Activated CD4-positive, alpha-beta memory T cell treated with anti-CD3 and anti-CD28 coated beads for 36 hours (primary cell): ENCODE measurements at places on chromosomes 1 and 21. TPM values are rescaled to one million over a fixed set of nuclear protein-coding genes. Genes with fewer than 3 reads are reported as not detected.

MEX3A gene
- total RNA-seq: 0.43 TPM

DNA sequence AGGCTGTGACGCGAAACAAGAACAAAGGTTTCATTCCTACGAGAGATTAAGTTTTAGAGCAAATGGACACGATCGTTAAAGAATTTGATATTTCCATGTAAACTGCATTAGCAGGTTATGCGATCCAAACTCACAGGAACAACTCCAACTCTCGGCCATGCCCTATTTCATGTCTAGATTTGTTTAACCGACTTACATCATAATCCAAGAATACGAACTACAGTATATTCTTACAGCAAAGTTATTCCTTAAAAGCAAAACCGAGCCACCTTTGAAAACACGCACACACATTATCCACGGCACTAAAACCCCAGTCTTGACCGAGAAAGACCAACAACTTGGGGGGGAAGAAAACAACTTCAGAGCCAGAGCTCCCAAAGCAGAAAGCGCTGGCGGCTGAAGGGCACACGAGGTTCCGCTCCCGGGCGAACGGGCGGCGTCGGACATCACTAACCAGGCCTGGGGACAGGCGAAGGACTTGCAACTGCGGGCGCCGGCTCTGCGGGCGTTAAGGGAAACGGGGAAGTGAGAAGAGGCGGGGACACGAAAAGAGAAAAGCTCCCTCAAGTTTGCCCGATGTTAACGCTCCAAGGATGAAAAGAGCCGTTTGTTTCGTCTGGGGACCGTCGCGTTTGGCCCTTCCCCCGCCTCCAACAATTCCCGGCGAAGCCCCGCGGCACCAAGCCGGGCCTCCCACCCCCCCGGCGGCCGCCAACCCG, 690 bp downstream of the B3GALNT2 start:
- DNase-seq: peak; percentile 48

GRCh38 chr1:156489166-156489934, 11.2 kb downstream of the MEF2D start:
- peak; percentile 72 for DNase-seq

EDARADD gene
- 4.8 TPM for total RNA-seq

SLC19A2 gene
- 9.4 TPM for total RNA-seq

LORICRIN gene
- total RNA-seq: 0.19 TPM

DNA sequence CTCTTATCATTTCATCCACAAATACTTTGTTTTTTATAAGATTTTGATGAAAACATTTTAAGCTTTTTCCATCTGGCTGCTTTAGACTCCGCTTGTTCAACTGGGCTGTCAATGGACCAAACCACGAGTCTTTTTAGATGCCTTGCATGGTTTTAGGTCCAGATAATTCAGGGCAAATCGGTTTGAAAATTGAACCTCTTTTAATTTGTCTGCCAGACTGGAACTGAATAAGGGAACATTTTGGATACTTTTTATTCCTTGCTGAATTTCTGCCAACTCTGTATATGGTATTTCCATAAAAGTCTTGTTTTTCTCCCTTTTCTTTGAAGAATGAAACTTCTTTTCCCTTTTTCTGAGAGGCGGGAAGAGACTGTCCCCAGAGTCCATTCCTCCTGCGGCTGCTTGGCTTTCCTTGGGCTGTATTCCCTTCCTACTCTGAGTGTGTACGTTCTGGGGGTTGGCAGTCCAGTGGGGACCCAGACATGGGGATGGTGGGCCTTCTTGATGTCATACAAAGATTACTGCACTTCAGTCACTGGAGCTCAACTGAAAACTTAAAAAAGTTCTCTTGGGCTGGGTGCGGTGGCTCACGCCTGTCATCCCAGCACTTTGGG, 46.5 kb upstream of the CNN3 start:
- no peak for DNase-seq

DNA sequence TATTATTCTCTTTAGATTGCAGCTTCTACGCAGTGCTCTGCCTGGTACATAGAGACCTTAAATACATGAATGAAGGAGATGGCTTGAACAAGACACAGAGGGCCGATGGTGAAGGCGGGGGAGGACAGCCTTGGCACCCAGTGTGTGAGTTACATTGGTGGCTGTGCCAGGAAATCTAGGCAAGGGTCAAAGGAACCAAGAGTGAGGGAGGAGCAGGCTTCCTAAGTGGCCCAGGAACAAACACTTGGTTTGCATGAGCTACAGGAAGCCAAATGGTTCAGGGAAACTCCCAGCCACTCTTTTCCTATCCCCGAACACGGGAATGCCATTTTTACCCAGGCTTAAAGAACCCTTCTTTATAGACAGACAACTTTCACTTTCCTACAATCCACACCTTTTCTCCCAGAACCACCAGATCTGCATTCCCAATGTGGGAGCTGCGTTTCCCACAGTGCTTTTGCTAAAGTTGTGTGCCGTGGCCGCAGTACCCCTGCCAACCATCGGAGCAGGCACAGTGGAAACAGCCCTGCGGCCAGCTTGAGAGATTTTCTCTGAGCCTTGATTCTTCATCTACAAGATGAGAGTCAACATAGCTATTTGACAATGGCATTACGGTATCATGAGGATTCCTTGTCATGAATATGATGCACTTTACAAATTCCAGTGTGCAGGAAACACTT, 3.5 kb upstream of the CLEC20A start:
- DNase-seq: no peak

BRDT gene
- not detected for total RNA-seq

TP53BP2 gene
- total RNA-seq: 58.7 TPM

- DNase-seq: no peak
These were observed 12.0 kb upstream of the A3GALT2 start for GRCh38 chr1:33332881-33333280.

DNA sequence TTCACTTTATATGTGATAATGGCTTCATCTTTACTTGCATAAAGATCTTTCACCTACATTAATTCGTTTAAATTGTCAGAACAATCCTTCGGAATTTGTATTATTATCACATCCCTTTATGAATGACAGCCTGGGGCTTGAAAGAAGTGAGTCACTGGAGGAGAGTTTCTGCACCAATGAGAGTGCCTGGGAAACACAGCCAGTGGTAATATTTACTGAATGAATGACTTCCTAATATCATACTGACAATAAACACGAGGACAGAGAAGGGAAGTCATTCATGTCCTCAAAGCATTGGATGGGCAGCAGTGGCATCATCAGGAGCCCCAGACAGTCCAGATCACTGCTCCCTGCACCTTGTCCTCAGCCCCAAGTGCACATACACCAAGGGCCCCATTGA, 40.7 kb upstream of the PDE4B start:
- DNase-seq: no peak

DNA sequence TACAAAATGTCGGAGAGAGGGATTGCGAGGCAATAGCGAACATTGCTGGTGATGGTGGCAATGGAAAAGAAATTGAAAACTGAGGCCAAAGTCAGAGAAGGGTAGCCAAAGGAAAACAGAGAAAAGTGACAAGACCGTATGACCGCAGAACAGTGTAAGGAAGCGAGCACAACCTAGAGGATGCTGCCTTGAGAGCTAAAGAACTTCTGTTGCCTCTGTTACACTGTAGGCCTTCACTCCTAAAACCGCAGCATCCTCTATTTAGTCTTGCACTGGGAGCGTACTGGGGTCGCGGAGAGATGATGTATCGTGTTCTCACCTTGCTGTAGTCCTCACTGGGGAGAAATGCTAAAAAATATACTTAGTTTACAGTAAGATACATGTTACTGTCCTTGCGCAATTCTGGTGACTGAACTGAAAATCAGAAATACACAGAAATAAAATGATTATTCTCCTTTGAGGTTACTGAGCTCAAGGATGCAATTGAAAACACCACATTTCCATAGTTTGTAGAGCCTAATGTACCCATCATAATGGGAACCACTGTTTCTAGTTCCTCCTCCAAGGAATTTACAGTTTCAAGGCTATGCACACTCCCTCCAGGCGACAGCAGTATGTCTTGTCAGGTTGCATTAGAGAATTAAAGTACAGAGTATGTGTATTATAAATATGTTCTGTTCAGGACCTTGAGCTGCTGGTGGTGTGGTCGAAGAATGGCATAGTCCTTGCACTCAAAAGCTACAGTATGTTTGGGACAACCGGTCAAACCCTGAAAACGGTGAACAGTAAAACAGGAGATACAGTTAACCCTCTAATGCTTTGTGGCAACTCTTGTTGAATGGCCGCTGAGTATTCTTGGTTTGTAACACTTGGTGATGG, 1.3 kb downstream of the NEK7 start:
- peak; percentile 51 for DNase-seq

DNA sequence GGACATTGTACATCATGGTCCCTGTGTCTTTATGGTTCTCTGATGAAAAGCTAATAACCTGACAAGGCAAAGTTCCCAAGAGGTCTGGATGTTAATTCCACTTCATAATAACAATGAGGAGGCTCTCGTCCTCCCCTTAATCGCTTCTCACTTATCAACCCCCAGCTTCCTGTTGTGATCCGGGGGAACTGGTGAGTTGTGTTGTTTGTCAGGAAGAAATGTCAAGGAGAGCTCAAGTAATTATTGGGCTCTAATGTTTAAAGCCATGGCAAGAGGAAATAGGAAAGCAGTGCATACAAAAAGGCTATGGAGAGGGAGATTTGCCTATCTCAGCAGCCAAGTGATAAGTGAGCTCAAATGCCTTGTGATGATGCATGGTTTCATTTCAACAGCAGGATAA, 42.8 kb upstream of the RASAL2 start:
- no peak for DNase-seq

DNA sequence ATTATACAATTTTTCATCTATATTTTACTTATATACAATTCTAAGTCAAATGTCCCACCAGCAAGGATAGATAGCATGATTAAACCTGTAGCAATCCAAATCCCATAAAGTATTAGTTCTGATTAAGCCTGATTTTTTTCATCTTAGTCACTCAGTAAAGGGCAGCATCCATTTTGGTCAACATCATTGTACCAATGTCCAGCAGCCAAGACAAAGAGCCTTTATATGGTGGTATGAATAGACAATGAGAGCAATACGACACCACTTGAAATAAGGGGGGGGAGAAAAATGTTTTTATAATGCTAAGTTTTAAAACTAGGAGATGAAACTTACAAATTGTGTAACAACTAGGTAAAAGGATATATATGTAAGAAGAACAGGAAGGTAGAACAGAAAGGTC, 7.4 kb downstream of the ZNF644 start:
- no peak for DNase-seq

APOBEC4 gene
- not detected for total RNA-seq

DNA sequence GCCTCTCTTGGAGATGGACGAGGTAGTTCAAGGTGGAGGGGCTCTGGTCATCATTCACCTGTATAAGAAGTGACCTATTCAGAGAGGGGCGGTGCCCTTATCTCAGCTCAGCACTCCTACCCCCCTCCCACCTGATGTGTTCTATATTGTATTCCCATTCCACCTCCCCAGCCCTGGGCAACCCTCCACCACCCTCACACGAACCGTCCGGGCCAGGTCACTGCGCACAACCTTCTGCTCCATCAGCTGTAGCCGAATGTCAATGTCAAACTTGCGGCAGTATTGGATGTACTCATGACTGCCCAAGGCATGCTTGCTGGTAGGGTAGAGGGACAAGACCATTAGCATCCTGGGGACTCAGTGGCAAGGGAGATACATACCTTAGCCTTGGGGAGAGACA, 34.3 kb downstream of the PIK3C2B start:
- DNase-seq: no peak

DNA sequence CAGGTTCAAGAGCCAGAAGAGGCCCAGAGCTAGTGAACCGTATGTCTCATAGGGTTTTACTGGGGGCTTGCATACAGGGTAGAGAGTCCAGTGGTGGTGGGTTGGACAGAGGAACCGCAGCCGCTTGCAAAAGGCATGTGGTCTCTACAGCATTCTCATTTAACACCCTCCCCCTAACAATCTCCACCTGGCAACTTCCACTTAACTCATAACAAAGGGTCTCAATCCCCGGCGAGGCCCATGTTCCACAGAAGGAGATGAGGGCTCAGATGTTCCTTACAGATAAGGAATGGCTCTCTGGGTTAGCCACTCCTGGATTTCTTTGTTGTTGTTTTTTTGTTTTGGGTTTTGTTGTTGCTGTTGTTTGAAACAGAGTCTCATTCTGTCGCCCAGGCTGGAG, 106.1 kb downstream of the APP start:
- no peak for DNase-seq

GRCh38 chr1:241518476-241519307, 863 bp downstream of the FH start:
- DNase-seq: peak; percentile 37

DNA sequence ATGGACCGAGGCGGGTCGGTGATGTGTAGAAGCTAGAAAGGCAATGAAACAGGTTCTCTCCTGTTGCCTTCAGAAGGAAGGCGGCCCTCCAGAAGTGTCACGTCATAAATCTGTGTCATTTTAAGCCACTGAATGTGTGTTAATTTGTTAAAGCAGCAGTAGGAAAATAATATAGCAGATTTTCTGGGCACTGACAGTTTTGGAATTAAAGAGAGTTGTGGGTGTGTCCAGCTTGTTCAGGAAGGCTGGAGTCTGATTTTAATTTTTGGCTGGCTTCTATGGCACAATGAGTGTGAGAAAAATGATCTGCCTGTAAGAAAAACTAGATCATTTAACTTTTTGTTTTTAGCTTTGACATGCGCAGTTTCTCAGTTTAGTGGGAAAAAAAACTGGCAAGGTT, 177.3 kb downstream of the EDEM3 start:
- DNase-seq: no peak

CNTN2 gene
- not detected for total RNA-seq

DNA sequence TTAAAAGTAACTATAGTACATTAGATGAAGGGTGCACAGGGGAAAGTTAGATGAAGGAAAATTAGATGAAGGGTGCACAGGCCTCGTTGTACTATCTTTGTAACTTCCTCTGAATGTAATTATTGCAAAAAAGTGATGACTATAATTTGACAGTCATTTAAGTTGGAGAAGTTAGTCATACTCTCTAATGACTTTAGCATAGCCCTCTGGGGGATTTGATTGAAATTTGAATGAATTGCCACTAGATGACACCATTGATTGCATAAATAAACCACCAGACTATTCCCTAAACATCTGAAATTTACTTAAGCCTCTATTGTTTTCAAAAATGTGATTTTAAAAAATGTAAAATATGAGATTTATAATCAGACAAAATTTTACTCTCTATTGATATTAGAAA, 102.6 kb downstream of the TPR start:
- no peak for DNase-seq

- no peak for DNase-seq
These were observed 22.6 kb upstream of the SAMD13 start for GRCh38 chr1:84278905-84279304.

GRCh38 chr1:89356658-89357400, 7.0 kb upstream of the GBP6 start:
- no peak for DNase-seq

- DNase-seq: no peak
These were observed 23.2 kb upstream of the SLC30A1 start for GRCh38 chr1:211601982-211602670.
